ENCODE measurements at places on chromosomes 3 and 15.

GRCh38 chr3:159941038-159942000 lies 47.3 kb upstream of the IL12A start:
- no peak for DNase-seq

- peak; percentile 46 for DNase-seq
Measured at GRCh38 chr15:91055548-91056331, 33.3 kb upstream of the VPS33B start.

DNA sequence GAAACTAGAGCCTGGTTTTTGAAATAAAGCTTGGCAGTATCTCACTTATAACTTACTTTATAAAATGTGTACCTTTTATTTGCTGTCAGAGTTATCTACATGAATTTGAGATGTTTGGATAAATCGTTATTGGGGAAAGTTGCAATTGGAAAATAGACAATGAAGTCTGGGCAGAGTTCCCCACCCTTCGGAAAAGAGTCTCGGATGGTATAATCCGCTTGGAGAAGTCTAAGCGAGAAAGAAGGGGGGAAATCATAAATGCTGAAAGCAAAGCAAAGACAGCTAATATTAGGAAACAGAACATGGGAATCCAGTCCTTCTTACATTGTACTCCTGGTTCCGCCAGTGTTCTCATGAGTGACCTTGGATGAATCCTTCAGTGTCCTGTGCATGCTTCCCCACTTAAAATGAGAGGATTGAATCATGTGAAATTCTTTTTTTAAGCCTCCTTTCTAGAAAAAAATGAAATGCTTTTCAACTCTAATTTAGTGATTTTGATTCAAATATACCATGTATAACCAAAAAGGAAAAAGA lies 162.4 kb downstream of the ATG7 start:
- DNase-seq: no peak

GRCh38 chr3:14222457-14222856 lies 43.8 kb downstream of the LSM3 start:
- no peak for DNase-seq

DNA sequence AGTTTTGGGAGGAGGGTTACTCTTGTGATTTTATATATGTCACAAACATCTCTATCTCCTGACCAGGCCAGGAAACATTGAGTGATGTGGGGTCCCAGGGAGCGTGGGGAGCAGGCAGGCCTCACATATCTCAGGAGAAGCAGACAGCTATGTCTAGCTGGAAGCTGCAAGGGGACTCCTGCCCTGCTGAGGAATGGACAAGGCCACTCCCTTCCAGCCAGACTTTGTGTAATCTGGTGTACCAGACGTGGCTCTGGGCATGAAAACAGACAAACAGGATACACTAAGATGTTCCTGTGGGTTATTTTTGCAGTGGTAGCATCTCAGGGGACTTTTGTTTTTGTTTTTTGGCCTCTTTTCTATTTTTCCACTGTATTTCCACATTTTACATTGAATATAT lies 23.2 kb downstream of the CYP8B1 start:
- no peak for DNase-seq

GRCh38 chr3:107117922-107118536 lies 259.2 kb upstream of the CCDC54 start:
- no peak for DNase-seq

DNA sequence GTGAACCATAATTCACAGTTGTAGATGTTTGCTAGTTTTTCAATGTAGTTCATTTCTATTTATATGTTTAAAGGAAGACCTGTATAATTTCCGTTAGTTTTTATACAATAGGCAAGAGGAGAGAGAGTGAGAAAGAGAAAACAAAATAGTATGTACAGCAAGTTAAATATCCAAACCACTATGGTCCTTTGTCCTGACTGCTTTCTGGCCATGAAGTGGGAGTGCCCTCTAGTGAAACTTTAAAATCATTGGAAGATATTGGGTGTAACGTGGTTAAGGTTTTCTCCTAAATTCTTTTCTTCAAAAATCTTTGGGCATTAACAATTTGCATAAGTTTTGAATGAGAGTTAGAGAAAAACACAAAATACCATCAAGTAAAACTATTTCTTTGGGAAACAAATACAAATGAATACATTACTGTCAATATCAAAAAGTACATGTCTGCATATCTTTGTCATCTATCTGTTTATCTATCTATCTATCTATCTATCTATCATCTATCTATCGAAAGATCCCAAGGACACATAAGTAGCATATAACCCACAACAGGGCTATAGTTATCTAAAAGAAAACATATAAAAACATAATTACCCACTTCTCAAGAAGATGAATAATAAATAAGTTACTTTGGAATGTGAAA lies 534.6 kb upstream of the ATP11B start:
- DNase-seq: no peak

DNA sequence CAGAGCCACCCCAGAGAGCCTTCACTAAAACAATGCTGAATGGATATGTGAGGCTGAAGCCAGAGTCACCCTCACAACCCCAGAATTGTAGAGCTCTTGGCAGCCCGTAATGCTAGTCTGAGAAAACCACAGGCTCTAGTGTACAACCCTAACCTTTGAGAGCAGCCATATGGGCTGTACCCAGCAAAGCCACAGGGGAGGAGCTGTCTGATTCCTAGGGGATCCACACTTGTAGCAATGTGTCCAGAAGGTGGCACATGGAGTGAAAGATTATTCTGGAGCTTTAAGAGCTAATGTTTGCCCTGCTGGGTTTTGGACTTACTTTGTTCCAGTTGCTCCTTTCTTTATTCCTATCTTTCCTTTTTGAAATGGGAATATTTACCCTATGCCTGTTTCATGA lies 626.8 kb downstream of the GRM7 start:
- no peak for DNase-seq

DNA sequence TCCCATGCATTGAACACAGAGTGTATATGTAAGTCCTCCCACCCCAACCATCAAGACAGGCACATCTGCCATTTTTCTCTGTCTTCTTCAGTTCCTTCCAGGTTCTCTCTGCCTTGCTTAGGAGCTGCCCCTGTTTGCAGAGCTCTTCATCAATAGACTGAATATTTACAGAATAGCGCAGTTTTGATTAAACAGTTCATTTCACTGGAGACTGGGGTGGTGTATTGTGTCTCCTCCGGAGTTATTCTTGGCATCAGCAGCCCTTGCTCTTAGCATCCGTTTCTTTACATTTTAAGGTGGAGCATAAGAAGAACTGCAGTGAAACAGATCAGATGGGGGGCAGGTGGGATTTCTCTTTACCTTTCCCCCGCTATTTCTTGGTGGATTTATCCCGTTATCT lies 87.7 kb downstream of the LIPC start:
- DNase-seq: no peak

Measured in psoas muscle (tissue), 8 donors.